ENCODE measurements at places on chromosomes 3 and 15.

DNA sequence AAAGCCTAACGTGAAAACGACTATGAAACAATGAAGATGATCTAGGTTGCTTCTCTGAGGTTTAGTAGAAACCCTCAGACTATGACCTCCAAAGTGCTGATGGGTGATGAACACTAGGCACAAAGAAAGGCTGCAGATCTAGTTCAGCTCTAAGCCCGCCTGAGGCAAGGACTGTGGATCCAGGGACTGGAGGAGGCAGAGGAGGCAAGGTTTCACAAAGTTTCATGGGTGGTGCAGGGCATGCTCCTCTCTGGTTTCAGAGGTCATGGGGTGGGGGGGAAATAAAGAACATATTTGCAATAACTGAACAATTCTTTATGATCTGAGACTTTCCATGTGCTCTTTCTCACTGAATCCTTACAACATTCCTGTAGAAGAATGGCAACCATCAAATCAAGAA lies 679.2 kb downstream of the NTRK3 start:
- DNase-seq = no peak

GRCh38 chr3:6737630-6738029 lies 123.3 kb upstream of the GRM7 start:
- DNase-seq = no peak

DNA sequence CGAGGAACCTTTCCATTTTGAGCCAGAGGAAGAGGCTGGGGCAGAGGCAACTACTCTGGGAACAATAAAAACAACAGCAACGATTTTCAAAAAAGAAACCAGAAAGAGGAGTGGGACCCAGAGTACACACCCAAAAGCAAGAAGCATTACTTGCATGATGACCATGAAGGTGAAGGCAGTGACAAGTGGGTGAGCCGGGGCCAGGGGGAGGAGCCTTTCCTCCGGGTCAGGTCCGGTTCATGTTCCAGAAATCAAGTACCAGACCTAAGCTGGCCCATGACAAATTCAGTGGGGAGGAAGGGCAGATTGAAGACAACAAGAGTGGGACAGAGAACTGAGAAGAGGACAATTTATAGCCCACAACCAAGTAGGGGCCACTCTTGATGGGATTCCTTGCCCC lies 77.2 kb upstream of the STT3B start:
- DNase-seq = no peak

DNA sequence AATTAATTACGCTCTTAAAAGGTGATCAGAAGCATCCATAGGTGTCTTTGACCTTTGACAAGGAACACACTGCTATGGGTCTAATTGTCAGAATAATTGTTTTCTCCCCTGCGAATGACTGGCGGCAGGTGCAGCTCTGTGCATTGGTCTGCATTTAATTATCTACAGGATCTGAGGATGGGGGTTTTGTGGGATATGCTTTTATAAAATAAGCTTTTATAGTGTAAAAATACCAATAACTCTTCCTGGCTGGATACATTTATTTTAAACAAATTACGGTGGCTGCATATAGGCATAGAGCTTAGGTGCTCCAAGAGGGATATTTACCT lies 201.6 kb upstream of the RGMA start:
- DNase-seq = no peak

- peak; percentile 23 for DNase-seq
Measured at GRCh38 chr3:186241910-186242821, 119.9 kb downstream of the DGKG start.

DNA sequence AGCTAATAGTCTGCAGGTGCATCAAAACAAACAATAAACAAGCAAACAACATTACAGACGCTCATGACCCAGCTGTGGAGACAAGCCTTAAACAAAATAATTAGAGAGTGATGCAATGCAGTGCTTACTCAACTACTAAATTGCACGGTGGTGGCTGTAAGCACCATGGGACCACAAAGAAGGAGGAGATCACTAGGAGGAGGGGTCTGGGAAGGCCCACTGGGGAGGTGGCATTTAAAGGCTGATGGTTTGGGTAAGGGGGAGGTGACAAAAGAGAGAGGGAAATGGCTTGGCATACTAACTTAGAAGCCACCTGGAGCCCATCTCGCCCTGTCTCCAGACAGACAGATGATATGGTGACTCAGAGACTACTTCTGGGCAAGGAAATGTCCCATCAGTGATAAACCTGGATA lies 516.7 kb downstream of the FOXP1 start:
- DNase-seq = no peak

- no peak for DNase-seq
Measured at GRCh38 chr15:68348081-68348480, 70.5 kb downstream of the FEM1B start.

GRCh38 chr15:57160823-57161560 lies 215.3 kb upstream of the CGNL1 start:
- DNase-seq = no peak

- no peak for DNase-seq
Measured at GRCh38 chr3:72999951-73000350, 3.3 kb downstream of the PPP4R2 start.

DNA sequence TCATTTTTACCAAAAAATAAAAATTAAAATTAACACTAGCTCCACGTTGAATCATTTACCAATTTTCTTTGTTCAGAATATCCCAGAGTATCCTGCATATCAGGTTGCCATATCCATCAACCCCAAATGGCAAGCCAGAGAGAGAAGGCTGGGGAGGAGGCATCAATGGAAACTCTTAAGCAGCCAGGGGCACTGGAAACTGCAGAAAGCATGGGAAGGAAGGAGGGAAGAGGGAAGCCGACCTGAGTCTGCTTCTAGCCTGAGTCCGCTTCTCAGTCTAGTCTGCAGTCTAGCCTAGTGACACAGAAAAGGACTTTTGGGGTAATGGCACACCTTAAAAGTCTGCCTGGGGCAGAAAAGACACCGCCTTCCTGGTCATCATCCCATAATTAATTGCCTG lies 1.6 kb upstream of the MTHFS start:
- DNase-seq = no peak

GRCh38 chr15:67738056-67738455 lies 87.3 kb upstream of the SKOR1 start:
- DNase-seq = no peak

DNA sequence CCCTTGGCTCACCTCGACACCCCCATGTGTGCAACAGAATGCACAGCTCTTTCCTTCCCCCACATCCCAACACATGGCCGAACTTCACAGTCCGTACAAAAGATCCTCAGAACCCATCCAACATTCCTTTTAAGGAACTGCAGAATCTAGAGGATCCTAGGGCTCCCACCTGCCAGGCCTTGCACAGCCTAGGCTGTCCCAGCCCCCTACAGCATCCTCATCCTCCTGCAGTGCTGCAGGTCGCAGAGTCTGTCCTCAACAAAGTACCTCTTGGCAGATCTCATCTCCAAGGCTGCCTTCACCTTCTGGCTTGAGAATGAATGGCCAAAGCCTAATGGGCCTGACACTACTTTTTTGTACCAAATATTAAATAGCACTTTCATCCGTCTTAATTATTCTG lies 19.8 kb downstream of the PRR23E start:
- no peak for DNase-seq

- DNase-seq = no peak
Measured at GRCh38 chr15:66089049-66089448, 164.5 kb downstream of the MEGF11 start.

DNA sequence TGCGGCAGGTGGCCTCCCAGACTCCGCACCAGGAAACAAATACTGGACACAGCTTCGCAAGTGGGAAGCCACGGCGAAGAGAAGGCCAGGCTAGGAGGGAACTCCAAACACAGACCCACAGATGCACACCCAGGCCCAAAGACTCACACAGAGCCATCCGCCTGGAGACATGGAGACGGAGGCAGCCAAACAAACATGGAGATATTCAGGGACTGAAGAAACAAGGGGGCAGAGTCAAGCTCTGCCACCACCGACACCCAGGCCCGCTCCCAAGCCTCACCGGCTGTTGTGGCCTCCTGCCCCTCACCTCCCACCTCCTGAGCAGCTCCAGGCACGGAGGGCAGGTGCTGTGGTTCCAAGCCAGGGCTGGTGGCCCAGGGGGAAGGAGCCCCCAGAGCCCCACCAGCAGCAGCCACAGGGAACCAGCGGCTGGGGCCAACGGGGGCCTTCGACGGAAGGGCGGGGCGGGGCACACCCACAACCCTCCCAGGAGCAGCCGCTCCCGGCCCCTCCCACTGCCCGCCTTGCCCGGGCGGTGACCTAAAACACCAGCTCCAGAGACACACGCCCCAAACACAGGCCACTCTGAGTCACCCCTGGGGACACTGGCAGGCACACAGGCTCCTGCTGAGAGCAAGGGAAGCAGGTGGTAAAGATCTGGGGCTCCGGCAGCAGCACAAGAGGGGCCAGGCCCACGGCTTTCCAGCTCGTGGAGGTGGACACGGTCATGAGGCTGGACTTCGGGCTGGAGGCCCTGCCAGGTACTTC lies 31.9 kb downstream of the TNK2 start:
- DNase-seq = no peak

GRCh38 chr3:139088462-139089324 lies 44.0 kb upstream of the PRR23C start:
- DNase-seq = no peak
